ENCODE measurements at places on chromosomes 2 and 18.

DNA sequence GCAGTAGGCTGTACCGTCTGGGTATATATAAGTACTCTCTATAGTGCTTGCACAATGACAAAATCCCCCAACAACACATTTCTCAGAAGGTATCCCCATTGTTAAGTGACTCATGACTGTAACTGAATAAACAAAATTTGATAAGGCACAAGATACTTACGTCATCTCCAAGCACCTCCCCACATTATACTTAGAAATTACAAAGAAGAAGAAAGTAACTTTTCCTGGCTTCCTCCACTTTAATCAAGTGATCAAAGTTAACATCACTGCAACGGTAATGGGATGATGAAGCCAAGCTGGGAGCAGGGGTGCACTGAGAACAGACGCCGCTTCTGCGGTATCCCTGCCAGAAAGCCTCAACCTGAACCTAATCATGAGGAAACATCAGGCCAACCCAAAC is 9.7 kb downstream of the TNS1 start:
- DNase-seq, result no peak

DNA sequence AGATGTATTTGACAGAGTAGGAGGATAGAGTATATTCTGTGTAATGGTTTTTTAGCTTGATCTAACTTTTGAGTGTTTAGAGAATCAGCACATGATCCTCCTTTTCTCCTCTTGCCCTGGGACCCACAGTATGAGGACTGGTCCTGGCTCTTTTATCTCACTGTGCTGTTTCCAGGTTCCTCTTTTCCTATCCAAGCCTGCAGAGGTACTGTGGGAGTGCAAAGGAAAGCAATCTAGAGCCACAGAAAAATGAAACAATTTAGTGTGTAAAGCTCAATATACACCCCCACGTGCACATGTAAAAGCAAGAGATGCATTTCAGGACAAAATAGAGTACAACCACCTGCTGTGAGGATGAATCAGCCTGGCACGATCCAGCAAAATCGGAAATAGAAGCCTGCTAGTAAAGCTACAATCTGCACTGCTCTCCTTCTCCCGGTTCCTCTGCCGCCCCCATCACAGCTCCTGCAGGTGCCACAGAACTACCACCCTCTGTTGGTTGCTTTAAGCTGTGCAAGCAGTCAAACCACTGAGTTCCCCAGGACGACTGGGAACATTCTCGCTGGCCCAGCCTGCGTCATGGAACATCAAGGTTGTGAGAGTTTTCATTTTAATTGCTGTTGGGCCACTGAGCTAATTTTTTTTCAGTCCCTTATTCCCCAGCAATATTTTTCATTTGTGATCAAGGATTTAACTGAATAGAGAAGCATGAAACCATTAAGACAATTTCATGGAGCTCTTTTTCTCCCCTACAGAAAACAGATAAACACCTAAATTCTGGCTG is 47.8 kb upstream of the MAPRE3 start:
- DNase-seq, result peak; percentile 55

GRCh38 chr2:135004005-135004746 is 43.1 kb downstream of the MAP3K19 start:
- DNase-seq, result peak; percentile 78

DNA sequence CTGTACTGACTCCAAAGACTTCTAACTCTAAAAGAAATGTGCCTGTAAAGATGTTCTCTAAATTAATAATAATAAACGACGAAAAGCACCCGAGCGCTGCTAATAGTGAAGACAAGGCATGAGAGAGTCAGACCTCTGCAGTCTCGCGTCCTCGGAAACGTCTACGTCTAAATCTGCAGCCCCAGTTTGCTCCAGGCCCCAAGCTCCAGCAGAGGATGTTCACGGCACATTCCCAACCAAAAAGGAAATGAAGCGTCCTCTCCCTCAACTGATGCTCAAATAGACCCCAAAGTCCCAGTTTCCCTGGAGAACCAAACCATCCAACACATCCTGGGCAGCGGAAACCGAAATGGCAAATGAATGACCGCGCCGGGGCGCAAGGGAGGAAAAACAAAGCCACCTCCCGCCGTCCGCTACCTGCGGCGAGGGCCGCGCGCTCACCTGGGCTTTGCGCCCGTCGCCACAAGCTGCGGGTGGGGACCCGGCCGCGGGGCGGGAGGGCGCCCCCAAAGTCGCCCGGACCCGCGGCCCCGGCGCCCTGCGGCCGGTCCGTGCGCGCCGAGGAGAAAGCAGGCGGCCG is 47.1 kb upstream of the CCDC150 start:
- DNase-seq, result peak; percentile 62

DNA sequence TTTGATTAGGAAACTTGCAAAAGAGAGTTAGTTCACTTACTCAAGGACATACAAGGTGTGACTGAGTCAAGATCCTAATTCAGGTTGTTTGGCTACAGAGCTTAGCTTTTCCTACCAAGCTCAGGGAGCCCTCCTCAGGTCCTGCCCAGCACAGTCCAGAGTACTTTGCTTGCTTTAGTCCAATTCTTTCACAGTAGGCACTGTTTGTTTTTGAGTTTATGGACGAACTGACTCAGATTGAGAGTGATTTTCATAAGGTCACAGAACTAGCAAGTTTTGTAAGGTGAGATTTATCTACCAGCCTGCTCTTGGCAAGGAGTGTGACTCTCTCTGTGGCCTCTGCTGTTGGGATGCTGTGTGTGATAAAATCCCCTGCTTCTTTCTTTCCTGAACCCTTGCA is 310.5 kb downstream of the PTPRM start:
- DNase-seq, result no peak

DNA sequence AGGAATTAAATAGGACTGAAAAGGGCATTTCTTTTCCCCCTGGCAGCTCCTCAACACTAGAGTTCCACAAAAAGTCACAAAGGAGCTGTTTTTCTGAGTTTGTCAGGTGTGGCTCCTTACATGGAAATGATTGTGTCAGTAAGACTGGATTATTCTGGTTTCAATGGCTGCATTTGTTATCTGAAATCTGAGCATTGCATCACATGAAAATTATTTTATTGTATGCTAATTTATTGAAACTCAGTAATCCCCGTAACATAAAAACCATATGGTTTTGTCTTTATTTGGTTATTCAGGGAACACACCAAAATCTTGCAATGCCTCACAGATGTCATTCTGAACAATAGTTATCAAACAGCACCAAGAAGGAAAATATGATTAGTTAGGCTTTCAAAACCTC is 439.7 kb upstream of the TNP1 start:
- DNase-seq, result no peak

DNA sequence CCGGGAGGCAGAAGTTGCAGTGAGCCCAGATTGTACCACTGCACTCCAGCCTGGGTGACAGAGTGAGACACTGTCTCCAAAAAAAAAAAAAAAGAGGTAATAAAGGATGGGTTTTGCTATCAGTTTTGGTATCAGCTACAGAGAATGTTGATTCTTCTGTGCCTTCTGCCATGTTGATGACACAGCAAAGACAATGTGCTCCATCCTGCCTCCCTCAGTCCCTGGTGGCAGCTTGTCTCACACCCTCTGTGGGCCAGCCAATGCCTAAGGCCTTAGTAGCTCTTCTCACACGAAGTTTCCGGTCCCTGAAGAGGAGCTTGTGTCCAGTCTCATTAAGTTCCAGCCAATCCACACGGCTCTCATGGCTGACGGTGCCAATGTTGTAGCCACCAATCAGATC is 17.6 kb downstream of the IFT172 start:
- DNase-seq, result no peak

DNA sequence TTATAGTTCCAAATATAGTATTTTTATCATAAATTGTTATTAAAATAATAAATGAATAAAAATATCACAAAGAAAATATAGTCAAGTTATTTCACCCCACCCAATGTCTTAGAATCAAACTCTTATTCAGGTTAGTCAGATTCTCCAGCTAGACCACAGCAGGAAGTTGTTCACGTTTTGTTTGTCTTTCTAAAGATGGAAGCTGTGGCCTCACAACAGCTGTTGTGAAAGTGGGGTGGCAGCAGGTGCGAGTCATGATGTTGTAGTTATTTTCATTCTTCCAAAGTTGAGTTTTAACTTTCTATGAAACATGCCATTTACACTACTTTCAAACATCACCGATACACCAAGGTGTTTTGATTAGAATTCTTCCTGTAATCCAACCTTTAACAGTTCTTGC is 272.9 kb downstream of the SLC8A1 start:
- peak; percentile 30 for DNase-seq

DNA sequence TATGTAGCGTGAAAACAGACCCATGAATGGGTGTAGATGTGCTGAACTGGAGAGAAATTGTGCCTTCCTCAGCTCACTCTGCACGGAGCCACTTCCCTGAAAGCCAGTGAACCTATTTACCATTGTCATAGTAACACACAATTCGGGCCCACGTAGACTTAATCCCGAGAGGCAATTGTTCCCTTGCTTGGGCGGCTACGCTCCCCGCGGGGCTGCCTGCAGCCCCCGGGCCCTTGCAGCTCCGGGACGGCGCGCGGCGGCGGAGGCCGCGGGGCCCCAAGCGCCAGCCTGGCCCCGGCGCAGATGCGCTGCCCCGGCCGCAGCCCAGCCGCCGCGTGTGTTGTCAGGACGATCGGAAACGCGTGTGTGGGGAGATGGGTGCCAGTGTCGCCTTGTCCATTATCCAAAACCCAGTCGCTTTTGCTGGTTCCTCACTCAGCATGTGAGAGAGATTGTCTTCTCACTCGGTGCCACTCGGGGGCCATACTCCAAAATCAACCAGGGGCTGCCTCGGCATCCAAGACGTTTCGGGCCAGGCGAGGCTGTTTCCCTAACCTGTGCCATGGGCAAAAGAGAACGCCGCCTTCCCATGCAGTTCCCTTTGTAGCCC is 17.9 kb upstream of the LRRTM1 start:
- no peak for DNase-seq

GRCh38 chr2:31052284-31052683 is 86.0 kb downstream of the GALNT14 start:
- no peak for DNase-seq

GRCh38 chr2:121061633-121062032 is 223.4 kb downstream of the TFCP2L1 start:
- peak; percentile 17 for DNase-seq

DNA sequence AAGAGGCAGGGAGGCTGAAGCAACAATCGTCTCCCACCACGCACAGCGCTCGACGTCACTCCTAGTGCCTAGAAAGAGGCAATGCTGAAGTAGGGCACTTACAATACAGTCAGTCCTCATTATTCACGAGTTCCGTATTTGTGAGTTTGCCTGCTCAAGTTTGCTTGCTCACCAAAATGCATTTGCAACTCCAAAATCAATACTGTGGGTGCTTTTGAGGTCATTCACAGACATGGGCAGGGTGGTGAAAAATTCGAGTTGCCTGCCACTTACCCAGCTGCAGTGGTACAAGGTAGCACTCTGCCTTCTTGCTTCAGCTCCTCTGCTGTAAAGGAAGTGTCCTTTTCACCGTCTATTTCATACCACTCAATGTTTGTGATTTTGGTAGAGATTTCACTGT is 113.7 kb upstream of the NCK2 start:
- no peak for DNase-seq

GRCh38 chr2:69962986-69963730 is 1.7 kb upstream of the ASPRV1 start:
- DNase-seq, result no peak

- no peak for DNase-seq
Measured at GRCh38 chr18:78992041-78993011, 12.7 kb downstream of the SALL3 start.

DNA sequence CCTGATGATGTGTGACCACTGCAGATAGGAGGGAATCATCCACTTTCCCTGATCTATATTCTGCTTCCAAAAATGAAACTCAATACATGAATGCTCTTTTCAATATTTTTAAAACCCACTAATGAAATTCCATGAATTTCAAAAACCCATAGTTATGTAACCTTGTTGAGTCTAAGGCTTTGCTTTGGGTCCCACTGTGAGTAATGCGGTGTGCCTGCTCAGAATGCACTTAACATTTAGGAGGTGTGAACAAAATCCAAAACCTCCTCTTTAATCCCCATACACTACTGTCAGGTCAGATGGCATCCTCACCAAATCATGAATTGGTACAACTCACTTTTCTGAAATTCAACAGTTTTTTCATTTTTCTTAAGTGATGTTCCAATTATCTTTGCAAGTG is 50.4 kb downstream of the CCDC93 start:
- no peak for DNase-seq

- no peak for DNase-seq
Measured at GRCh38 chr2:173286153-173286809, 68.4 kb upstream of the CDCA7 start.

- DNase-seq, result no peak
Measured at GRCh38 chr2:169225906-169226305, 136.4 kb downstream of the LRP2 start.

- no peak for DNase-seq
Measured at GRCh38 chr18:10166164-10166807, 252.5 kb downstream of the VAPA start.

DNA sequence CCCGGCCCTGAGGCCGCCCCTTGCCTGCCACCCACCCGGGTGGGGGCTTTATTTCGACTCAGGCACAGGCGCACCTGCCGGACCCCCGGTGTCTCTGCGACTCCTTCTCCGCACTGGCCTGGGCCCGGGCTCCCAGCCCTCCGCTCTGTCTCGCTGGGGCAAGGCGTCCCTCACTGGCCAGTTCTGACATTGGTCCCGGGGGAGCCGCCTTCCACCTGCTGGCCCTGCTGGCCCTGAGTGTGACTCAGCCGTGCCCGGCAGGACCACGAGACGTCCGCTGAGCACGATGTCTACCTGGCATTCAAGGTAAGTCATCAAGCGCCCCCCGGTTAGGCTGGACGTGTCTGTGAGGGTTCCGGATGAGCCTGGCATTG is 131.5 kb upstream of the CTDP1 start:
- DNase-seq, result no peak

GRCh38 chr2:162518894-162519293 is 175.0 kb downstream of the GCA start:
- DNase-seq, result no peak

- no peak for DNase-seq
Measured at GRCh38 chr18:56402872-56403516, 235.4 kb downstream of the TXNL1 start.

- no peak for DNase-seq
Measured at GRCh38 chr2:17517481-17518211, 594 bp downstream of the RAD51AP2 start.

- DNase-seq, result no peak
Measured at GRCh38 chr2:16644221-16644925, 21.3 kb downstream of the CYRIA start.

GRCh38 chr2:98734162-98734561 is 3.2 kb upstream of the MGAT4A start:
- DNase-seq, result no peak

- DNase-seq, result no peak
Measured at GRCh38 chr18:58209326-58209725, 165.3 kb downstream of the NEDD4L start.

All from NCI-H510A treated with DMSO at 0.1 percent for 48 hours (cell line).